ENCODE measurements at places on chromosomes 5 and 9.

- no peak for DNase-seq
These were observed 32.5 kb downstream of the EBF1 start for GRCh38 chr5:159067201-159067600.

- no peak for DNase-seq
These were observed 28.1 kb downstream of the SLIT3 start for GRCh38 chr5:169272731-169273427.

GRCh38 chr5:178196986-178197385, 7.3 kb upstream of the HNRNPAB start:
- DNase-seq, result peak; percentile 65

- DNase-seq, result no peak
These were observed 193.4 kb upstream of the WWC1 start for GRCh38 chr5:168097876-168098653.

DNA sequence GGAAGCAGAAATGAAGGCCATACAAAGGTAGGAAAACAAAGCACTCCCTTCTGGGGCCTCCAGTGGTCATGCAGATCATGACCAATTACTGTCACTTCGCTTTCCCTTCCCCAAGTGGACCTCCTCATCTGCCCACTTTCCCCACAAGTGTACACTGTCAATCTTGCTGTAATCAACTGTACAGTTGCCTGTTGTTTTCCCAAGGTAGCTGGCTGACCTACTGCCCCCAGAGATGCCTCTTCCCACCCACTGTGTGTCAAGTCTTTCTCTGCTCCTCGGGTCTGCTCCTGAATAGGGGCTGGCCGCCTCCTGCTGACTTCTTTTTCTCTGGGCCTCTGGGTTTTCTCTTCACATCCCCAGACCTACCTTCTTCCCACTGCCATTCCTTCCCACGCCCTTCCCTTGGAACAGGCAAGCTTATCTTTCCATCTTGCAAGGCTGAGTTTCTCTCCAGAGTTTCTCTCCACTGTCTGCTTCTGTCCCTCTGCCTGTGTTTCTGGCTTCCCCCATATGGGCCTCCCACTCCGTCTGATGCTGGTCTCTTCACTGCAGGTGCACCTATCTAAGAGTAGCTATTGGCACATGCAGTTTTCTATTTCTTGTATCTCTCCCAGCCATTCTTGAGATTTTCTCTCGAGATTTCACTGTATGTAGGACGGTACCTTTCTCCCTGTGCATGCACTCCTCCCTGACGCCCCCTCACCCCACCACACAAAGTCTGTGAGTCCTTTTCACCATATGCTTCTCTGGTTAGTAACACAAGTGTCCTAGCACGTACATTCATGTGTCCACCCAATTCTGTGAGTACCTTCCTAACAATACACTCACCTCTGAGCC, 2.4 kb downstream of the ELL2 start:
- peak; percentile 27 for DNase-seq

GRCh38 chr5:41637869-41638268, 127.5 kb upstream of the PLCXD3 start:
- peak; percentile 52 for DNase-seq

GRCh38 chr5:57193757-57194413, 20.0 kb downstream of the GPBP1 start:
- no peak for DNase-seq

- DNase-seq, result peak; percentile 63
These were observed 53.0 kb downstream of the PSD2 start for GRCh38 chr5:139848508-139849100.

DNA sequence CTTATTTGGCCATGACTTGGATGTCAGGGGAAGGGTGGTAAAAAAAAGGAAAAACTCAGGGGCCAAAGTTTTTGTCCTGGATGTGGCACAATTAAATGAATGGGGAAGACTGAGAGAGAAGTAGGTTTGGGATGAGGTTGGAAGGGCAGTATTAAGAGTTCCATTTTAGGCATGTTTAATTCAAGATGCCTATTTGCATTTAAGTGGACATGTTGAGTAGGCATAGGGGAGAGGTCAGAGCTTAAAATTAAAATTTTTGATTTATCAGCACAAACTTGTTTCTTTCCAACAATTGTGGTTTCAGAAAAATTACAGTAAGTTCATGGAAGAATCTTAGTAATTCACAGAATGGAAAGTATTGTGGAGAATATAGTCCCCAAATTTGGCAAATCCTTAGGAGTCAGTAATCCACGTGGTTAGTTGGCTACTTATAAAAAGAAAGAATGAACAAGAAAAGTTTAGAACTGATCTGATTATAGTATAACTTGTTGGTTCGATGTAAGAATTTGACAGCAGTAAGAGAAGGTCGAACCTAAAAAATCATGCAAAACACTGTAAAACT, 265.9 kb downstream of the SAXO1 start:
- no peak for DNase-seq

DNA sequence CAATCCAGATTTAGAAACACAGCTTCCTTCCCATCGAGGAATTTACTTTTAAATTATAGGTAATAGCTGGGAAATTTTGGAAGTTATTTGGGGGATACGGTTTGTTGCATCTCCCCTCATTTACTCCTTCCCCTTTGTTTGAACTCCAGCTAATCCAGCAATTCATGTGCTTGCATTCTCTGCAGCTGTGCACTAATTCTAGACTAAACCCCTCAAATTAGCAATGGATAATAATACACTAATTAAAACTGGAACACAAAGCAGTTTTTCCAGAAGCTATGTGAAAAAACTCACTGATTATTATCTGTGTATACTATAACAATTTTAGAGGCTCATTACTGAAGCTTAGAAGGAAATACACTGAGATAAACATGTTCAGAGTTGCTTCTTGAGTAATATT, 751.2 kb upstream of the ZNF608 start:
- no peak for DNase-seq

GRCh38 chr5:90473396-90474234, 956 bp downstream of the MBLAC2 start:
- DNase-seq, result peak; percentile 75

- no peak for DNase-seq
These were observed 22.1 kb upstream of the SLC25A51 start for GRCh38 chr9:37925786-37926736.

DNA sequence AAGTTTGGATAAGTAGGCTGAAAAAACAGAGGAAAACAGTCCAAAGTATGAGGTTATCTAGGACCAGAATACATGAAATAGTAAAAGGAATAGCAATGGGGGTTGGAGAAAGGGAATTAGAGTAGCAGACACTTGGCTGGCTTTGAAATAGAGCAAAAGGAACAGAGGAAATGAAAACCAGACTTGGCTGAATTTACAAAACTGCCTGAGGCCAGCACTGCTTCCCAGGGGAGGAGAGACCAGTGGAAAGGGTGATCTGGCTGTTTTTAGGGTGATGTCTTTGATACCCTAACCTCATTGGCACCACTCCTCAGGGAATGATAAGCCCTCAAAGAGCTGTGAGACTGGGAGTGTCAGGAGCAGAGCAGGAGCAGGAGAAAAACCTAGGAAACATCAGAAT, 413.4 kb upstream of the SLC30A5 start:
- DNase-seq, result no peak

DNA sequence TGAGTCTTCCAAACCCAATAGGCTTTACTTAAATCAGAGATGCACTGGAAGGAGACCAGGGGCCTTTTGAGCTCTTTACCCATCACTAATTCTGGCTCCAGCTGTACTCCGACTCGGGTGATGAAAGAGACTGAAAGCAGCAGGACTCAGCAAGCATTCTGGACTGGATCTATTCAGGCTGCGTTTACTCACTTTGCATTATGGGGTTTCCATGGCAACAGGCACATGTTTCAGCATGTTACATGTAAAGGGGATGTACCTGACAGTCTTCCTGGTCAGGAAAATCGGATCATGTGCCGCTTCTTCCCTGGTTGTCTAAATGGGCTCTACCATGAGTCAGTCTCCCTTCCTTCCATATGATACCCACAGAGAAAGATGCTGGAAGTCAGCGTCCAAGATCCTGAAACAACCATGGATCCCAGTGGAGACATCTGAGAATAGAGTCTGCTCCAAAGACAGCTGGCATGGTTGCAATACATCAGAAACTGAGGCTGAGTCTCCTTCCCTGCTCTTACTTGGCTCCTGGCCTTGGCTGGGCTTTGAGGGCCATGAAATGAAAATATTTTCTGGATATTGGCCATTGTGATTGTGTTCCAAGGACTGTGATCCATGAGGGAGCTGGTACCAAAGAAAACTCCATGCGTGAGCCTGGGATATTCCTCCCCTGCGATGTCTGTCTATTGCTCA, 102.5 kb upstream of the TNC start:
- no peak for DNase-seq

GRCh38 chr9:20594608-20595007, 27.7 kb downstream of the MLLT3 start:
- peak; percentile 14 for DNase-seq

GRCh38 chr9:111463048-111463447, 21.1 kb downstream of the ECPAS start:
- no peak for DNase-seq

- DNase-seq, result no peak
These were observed 473.0 kb downstream of the ZSWIM6 start for GRCh38 chr5:61805101-61805500.

DNA sequence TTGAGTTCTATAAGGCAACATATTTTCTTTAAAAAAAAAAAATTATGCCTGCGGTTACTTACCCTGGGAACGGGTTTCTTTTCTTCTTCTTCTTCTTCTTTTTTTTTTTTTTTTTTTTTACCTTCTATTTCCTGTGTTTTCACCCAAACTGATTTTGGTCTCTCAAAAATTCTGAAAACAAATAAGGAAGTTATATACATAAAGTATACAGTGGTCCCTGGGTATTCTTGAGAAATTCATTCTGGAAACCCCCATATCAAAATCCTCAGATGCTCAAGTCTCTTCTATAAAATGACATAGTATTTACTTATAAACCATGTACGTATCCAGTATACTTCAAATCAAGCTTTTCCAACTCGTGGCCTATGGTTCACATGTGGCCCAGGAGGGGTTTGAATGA, 326.7 kb downstream of the MAT2B start:
- DNase-seq, result no peak

GRCh38 chr5:119529811-119530210, 77.5 kb downstream of the HSD17B4 start:
- DNase-seq, result no peak
